Left colon (tissue), 2 donors: ENCODE measurements at places on chromosomes 13 and 19. TPM values are rescaled to one million over a fixed set of nuclear protein-coding genes. Genes with fewer than 3 reads are reported as not detected.
A peak's percentile ranks its signal among the peaks of the same experiment; 100 is the strongest.

DNA sequence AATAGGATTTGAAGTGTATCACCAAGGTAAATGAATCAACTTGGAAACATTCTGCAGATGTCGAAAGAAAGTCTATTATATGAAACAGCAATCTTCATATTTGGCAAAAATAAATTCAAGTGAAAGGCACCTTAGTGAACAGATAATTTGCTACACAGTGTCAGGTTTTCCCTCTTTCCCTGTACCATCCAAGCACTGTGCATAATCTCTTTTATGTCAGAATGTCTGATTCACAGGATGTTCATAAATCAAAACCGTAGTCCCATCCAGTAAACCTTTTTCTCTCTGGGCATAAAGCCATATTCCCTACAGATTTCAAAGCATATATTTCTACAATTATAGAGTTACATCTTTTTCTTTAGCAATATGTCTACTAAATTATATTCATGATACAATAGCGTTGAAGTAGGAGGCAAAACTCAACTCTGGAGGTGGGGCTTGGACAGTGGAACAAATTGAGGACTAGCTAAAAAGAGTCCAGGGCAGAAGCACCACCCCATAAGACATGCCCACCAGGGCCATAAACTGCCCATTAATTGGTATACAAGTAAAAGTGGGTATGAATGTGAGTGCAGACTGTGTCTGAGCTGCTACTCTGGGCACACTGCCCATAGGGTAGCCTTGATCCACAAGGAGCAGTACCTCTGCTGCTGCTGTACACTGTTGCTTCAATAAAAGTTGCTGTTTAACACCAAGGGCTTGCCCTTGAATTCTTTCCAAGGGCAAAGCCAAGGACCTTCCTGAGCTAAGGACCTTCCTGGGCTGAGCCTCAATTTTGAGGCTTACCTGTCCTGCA is 72.1 kb upstream of the MYCBP2 start:
- no peak for DNase-seq

- peak; percentile 50 for DNase-seq
Observed at GRCh38 chr19:35352448-35353304, 5.0 kb downstream of the FFAR1 start.

DNA sequence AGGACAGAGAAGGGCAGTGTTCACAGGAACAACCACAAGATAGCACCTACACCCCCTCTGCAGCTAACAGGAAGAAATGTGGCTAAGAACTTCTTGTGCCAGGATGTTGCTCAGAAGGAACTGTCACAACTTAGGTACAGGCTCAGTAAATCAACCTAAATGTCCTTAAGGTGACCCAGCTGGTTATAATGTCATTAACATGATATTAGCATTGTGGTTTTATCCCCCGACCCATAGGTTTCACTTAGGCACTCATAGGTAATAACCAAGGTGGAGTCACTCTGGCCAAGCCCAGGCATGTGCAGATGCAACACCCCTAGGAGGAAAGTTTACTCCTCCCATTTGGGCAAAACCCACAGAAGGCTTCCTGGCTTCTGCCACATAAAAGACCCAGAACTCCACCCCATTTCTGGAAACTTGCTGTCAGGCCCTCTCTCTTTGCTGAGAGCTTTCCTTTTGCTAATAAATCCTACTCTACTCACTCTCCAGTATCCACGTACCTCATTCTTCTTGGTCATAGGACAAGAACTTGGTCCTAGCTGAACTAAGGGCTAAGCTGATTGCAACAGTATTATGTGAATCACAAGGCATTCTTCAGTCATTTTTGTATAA is 951.3 kb downstream of the SLITRK5 start:
- DNase-seq: no peak

The TTYH1 gene
- not detected for total RNA-seq

DNA sequence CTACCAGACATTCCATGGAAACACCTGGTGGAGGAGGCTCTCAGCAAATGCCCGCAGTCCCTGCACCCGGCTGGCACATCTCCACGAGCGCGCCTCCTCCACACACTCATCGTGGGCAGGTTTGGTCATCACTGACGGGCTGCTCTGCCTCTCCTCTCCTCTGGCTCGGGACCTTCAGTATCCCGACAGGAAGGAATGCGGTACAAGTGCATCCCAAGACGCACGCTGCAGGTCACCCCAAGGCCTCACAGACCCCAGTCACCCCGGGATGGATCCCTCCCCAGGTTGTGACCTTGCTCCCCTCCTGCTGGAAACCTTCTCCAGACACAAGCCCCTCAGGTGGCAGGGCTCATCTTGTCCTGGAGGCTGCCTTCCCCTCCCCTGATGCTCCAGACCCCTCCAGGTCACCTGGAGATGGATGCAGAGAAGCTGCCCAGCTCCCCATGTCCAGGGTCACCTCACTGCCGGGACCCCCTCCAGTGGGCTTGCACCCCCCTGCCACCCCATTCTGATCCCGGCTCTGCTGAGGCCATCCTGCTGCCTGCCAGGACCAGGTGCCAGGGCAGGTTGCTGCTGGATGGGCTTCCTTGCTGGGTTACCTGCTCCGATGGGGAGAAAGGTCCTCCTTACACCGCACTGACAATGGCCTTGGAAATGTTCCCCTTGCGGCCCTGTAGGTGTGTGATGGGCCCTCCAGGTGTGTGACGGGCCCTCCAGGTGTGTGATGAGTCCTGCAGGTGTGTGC is 29.9 kb downstream of the C13orf46 start:
- DNase-seq: no peak

GRCh38 chr13:94849254-94849653 is 136.9 kb upstream of the SOX21 start:
- DNase-seq: no peak

DNA sequence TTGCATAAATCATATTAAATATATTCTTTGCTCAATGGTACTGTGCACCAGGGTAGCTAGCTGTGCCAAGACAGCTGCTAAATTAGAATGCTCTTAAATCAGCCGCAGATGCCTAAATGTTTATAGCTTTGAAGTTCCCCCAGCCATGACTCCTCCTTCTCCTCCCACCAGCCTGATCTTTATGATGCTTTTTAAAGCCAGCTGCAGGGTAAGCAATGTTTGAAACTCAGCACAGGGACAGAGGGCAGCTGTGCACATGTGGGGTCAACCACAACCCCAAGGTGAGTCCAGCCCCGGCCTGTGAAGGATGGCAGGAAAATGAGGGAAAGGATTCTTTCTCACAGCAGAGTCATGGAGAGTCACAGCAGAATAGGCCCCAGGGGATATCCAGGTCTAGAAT is 635.7 kb downstream of the UQCRFS1 start:
- DNase-seq: no peak

DNA sequence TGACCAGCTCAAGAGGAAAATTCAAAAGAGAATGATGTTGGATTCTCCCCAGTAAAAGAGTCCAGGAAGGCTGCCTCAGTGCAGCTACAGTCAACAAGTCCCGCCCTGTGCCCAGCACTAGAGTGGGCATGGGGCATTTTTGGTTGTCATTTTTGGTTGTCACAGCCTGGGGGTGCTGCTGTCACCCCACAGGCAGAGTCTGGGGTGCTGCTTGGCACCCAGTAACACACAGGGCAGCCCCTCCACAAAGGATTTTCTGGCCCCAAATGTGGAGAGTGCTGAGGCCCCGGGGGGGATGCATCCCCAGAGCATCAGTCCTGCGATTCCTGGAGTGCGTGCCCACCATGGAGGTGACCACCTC is 28.2 kb upstream of the TMEM255B start:
- no peak for DNase-seq

DNA sequence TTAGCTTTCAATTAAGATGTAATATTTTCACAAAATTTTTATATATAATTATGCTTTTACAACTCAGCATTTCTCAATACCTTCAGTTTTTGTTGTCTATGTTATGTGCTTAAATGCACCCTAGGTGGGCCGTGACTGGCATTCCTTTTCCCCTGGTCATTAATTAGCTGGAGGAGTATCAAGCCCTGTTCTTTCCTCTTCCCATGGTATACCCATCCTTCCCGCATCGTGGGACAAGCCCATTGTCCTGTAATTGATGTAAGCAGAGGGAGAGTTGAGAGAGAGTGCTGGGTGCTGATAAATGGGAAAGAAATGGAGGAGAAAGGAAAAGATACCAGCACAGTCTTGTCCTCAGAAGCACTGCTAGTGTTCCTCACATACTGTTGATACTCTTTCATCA is 591.7 kb downstream of the GPC6 start:
- DNase-seq: no peak

DNA sequence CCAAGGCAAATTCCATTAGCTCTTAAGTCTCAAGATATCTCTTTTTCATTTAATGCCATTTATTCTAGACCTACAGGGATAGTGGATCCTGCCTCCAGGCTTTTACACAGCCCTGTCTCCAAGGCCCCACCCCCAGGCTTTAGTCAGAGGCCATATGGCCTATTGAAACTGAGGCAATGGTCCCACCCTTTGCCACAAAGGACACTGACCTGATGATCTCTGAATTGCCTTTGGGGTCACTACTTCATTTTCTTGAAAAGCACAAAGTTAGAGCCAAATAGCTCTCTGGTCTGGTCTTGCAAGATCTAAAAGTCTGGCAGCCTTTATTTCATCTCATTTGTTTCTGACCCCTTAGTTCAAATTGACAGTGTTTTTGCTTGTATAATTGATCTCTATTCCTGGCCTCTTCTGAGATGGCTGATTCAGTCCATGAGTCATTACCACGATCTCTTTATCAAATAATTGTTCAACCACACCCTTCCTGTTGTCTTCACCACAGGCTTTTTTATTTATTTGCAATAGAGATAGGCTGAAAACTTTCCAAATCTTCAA is 209.8 kb downstream of the FGF14 start:
- no peak for DNase-seq

- DNase-seq: no peak
Observed at GRCh38 chr13:26377038-26377437, 123.1 kb downstream of the CDK8 start.
